Occipital lobe (tissue), 3 donors: ENCODE measurements at places on chromosomes 6 and 20. TPM values are rescaled to one million over a fixed set of nuclear protein-coding genes. Genes with fewer than 3 reads are reported as not detected.

DNA sequence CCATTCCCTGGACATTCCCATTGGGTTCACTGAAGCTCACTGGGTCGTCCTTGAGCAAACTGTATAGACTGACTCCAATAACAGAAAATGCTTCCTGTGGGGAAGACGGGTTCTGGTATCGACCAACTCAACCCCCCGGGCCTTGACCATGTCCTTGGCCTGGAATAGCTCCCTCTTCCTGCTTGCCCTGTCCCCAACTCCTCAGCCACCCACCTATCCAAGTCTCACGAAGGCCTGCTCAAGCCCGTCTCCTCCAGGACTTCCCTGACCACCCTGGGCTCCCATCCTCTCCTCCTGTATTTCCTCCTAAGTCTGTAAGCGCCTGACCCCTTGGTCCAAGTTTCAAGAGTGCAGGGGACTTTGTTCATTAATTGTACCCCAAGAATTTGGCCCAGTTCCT is 2.8 kb upstream of the HMGA1 start:
- DNase-seq = no peak

GRCh38 chr6:26355366-26355765 is 9.6 kb upstream of the BTN3A2 start:
- DNase-seq = no peak

- DNase-seq = no peak
Observed at GRCh38 chr6:36917541-36918193, 31.9 kb downstream of the C6orf89 start.

DNA sequence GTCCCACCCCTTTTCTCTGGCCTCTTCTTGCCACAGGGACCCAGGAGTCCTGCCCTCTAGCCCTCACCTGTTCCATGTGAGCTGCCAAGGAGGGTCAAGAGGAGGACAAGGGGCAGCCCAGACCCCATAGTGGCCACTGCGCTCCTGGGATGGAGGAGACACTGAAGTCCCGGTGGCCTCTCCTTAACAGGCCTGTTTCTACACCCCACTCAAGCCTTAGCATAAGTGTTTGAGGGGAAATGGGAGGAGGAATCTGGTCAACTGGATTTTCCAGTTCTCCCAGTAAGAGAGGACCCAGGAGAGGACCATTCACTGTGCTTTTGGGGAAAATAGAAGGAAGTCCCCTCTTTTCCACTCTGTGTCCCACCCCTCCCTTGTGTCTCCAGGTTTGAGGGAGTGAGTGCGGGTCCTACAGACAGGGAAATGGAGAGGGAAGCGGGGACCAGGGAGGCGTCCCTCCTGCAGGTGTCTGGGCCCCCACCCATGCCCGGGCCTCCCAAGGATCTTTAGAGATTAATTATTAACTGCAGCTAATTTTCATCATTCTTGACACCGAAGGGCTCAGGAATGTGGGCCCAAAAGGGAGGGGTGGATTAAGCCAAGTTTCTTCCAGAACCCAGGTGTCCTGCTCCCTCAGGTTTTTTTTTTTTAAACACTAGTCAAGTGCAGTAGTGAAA is at the start of gene SFTA2:
TSS of gene SFTA2 (minus strand) at position 202 of the 677 bp plus-strand sequence. CDS start at position 128, 74 bp downstream.
- no peak for DNase-seq

GRCh38 chr20:568673-569415 is 25.3 kb upstream of the CSNK2A1 start:
- DNase-seq = no peak

- no peak for DNase-seq
Observed at GRCh38 chr6:8392569-8392968, 42.8 kb downstream of the SLC35B3 start.

- no peak for DNase-seq
Observed at GRCh38 chr6:53917464-53917842, 122.6 kb downstream of the LRRC1 start.

GRCh38 chr20:63625771-63626423 is 1.0 kb downstream of the GMEB2 start:
- no peak for DNase-seq

- DNase-seq = no peak
Observed at GRCh38 chr20:56360908-56361205, 2.1 kb downstream of the FAM210B start.

DNA sequence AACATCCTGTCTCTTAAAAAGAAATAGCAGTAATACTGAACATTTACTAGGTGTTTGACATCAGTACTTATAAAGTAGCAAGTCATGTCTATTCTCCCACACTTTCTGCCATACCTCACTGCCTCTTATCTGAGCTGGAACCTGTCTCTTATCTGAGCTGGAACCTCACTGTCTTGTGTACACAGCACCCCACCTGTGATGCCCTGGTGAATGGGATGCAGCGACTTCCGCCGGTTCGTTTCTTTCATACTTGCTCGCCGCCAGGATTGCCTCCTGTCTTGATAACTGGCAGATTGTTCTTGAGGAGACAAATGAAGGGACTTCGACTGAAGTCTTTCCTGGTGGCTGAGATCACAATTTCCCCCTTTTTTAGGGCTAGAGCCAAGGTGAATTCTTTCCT is 2.9 kb downstream of the DSN1 start:
- DNase-seq = no peak

- DNase-seq = no peak
Observed at GRCh38 chr20:9615766-9616454, 101.5 kb downstream of the LAMP5 start.

DNA sequence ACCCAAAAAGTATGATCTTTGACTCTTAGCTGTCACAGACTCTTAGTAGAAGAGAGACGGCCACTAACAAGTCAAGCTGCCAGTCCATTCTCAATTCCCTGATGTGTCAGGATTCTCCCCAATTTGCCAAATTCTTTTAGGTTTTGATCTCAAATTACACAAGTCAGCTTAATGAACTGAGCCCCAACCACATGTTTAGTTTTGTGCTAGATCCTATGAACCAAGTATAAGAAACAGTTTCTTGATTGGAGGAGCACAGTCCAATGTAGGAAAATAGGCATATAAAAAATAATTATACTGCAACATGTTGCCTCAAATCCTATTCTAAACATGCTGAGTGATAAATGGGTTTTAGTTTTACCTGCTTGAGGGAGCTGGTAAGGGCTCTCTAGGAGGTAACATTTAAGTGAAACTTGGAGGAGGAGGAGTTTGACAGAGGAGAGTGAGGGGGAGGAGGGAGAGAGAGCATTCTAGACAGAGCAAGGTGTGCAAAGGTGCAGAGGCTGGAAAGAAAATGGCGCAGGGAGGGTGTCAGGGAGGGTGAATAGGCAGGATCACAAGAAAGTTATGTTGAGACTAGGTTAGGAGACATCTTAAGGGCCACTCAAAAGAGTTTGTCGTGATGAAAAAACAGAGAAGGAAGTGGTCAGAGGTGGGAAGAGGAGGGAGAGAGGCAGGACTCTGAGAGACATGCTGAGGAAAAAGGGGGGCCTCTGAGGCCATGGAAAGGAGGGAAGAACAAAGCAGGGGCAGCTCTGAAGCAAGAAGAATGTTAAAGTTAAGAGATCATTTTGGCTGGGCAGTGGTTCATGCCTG is 22.8 kb upstream of the FAM83C start:
- DNase-seq = no peak

DNA sequence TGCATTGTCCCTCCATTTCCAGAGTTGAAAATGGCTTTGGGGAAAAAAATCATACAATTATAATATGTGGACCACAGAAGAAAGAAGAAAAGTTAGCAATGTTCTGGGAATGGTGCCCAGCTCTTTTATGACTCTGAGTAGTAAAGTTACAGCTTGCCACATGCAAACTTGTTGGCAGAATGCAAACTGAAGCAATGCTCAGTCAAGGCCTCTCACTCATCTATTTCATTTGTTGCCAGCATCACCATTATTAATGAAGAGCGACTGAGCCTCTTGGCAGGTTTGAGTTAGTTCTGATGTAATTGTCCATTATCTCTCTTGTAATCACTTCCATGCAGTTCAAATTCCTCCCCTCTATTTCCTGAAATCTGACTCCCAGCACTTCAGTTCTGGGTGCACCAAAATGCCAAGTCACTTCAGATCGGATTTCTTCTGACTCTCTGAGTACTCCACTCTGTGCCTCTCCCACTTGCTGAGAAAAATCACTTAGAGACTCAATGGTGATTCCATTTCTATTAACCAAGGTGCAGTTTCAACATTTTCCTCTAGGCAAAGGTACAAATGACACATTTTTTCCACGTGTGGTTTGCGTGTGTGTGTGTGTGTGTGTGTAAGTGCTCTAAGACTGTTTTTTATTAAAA is 154.4 kb upstream of the STMND1 start:
- DNase-seq = no peak

GRCh38 chr6:92777146-92777740 is 642.1 kb downstream of the EPHA7 start:
- DNase-seq = no peak

DNA sequence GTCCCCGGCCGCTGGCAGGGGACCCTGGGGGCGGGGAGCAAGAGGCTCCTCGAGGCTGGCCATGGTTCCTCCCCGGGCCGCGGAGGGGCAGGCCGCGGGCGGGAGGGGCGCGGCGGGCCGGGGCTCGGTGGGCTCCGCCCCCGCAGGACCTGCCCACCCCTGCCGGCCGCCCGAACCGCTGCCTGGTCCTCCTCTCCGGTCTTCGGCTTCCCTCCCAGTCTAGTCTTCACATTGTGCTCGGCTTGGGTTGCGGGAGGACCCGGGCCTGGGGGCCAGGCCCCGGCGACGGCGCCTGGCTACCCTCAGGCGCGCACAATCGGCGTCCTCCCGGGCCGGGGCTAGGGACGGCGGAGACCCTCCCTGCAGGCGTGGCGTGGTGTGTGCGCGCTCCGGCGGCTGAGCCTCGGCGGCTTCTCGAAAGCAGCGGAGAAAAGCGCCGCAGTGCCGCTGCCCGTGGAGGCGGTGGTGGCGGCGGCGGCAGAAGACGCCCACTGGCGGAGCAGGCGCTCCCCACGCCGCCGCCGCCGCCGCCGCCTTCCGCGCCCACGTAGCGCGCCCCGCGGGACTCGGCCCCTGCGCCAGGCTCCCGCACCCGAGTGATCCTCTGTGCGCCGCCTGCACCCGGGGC is at the start of gene PDE10A:
TSS of gene PDE10A (minus strand) at position 493 of the 628 bp plus-strand sequence. CDS start at position 63, 430 bp downstream.
- DNase-seq = no peak

GRCh38 chr6:13006578-13007300 is 290.2 kb downstream of the PHACTR1 start:
- DNase-seq = no peak

- DNase-seq = no peak
Observed at GRCh38 chr6:108575905-108576494, 15.3 kb downstream of the FOXO3 start.

DNA sequence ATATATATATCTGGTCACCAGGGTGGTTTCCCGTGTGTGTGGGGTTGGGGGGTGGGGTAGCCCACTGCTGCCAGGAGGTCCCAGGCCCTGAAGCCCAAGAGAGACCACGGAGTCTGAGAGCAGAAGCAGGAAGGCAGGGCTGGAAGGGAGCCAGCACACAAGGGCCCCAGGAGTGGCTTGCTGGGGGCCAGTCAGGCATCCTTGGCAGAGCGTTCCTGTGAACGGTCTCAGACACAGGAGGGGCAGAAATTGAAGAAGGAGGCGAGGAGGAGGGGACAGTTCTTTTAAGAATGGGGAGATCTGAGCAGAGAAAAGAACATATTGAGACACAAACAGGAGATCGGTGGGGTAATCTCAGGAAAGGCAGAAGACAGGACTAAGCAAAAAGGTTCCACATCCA is 1.9 kb upstream of the EBF4 start:
- DNase-seq = no peak

DNA sequence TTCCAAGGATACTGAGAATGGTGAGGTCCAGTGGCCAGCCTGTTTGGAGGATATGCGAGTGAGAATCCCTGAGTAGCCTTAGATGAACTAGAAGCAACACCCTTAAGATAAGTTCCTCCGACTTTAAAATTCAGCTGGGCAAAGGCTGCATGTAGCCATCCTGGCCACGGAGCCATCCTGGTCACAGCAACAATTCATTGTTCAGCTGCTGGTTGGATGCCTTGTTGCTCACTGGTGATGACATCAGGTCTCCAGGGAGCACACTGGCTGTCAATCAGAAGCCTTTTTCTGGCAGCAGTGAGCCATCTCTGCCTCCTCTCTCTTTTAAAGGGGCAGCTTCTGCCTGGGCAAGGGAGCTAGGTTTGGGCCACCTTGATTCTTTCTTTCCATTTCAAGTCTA is 22.4 kb upstream of the RIMS4 start:
- no peak for DNase-seq

GRCh38 chr20:46544576-46544975 is 5.9 kb downstream of the OCSTAMP start:
- no peak for DNase-seq

GRCh38 chr20:60565083-60565482 is 606.9 kb downstream of the CDH26 start:
- no peak for DNase-seq

- no peak for DNase-seq
Observed at GRCh38 chr6:33613795-33614168, 7.3 kb upstream of the ITPR3 start.

DNA sequence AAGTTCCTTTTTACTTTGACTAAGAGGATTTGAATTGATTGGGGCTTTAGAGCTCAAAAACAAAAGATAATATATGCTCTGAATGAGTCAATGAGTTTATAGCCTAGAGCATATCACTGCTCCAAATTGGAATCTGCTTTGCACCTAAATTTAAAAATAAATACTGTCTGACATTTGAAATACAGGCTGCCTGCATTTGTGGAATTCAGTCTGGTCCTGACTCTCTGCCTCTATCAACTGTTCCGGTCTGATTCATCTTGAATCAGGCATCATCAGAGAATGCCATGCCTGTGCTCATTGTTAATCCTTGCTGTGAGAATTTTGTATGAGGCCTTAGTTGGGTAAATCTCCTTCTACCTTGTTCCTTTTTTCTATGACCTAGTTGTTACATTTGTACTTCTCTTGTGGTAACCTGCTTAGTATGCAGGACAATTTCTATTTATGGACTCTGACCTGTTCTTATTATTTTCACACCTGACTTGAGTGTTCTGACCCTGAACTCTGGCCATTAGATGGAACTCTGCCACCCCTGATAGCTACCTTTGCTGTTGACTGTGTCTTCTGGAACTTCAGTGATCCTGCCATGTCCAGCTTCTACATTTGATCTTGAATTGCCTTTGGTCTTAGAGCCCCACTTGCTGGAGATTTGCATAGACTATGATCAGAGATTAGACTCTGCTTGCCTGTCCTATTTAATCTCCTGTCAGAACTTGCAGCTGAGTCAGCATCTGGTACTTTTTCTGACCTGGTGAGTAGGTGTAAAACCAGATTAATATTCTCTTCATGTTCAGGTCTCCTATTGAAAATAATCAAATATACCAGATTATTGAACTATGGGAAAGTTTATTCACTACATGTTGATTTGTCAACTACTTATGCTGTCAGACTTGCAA is 442.7 kb upstream of the HS3ST5 start:
- no peak for DNase-seq

The ARMC2 gene
- 15.3 TPM for total RNA-seq

The PLN gene
- 0.47 TPM for total RNA-seq

The SDC4 gene
- 1.9 TPM for total RNA-seq

The KCNK16 gene
- not detected for total RNA-seq

The APOBEC2 gene
- total RNA-seq = 0.62 TPM

The EDN1 gene
- total RNA-seq = 5.9 TPM

The CDK19 gene
- 85.6 TPM for total RNA-seq

The C20orf141 gene
- total RNA-seq = not detected

The STXBP5 gene
- total RNA-seq = 163 TPM

The NDRG3 gene
- 43.7 TPM for total RNA-seq

The SLC13A3 gene
- 10.8 TPM for total RNA-seq

The JAG1 gene
- 26.0 TPM for total RNA-seq
